ENCODE measurements at places on chromosomes 6 and 20.

GRCh38 chr20:53611449-53611894 lies 17.8 kb upstream of the ZNF217 start:
- no peak for DNase-seq

- peak; percentile 64 for DNase-seq
Measured at GRCh38 chr6:134882426-134883038, 67.4 kb downstream of the ALDH8A1 start.

DNA sequence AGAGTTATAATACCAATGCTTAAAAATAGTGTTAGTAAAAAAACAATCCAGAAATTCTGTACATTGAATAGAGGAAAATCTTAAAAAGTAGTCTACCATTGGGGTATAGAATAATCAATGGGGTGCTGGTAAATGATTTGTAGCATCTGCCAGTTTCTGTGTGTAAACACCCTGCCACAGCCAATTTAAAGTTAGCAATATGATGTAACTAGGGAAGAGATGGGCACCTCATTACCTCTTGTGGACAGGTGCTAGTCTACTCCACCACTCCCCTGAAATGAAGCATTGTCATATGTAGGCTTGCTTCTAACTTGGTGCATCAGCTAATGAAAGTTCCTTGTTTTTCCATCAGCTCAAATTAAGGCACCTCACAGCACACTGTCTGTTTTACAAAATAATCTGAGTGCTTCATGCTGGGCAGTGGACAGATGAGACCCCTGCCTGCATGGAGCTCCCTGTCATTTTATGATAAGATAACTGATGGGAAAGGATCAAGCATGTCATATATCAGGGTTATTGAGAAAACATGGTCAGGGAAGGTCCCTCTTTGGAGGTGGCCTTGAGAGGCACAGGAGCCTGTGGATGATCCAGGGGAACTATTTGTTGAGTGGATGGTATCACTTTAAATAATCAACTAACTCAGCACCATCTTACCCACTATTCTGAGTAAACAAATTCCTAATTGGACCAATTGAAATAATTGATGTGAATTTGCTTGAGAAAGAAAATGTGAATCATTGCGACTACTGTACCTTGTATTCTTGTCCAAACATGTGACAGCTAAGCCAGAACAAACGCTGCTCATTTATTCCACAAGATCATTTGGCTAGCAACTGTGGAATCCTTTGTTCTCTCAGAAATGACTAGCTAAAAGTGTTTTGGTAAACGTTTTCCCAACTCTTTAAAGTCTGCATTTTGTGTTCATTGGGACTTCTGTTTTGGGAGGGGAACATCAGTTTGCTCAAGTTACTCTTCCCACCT lies 45.9 kb upstream of the CSE1L start:
- DNase-seq, result peak; percentile 17

DNA sequence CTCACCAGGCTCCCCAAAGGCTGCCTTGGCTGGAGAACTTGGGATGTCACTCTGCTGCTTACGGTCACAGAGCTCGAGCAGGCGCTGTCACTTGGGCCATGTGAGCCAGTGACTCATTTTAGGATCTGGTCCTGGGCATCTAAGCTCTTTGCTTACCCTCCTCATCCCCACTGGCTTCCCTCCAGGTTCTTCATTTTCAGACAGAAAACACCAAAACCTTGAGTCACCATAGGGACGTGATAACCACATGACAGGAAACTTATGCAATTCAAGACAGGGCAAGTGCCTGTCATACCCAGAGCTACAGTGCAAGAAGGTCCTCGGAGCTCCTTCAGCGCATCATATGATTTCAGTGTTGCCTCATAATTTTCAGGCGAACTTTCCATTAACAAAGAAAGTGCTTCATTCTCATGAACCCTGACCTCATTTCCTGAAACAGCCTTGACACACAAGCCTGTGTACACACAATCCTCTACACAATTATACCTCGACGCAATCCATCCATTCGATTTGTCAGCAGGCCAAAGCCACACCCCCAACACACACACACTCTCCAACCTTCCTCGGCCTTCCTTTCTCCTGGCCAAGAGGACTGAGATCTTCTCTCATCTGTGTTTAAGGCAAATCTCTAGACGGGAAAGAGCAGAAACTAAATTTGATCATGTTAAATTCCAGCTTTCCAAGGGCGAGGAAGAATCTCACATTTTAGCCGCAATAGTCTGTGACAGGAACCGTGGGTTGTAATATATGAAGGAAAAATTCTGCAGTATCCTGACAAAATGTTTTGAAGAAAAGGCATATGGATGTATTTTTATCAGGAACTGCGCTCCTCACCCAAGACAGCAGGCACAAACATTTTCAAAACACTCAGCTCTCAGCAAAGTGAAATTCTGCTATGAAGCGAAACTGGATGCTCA lies 25.3 kb downstream of the TBC1D7 start:
- no peak for DNase-seq

DNA sequence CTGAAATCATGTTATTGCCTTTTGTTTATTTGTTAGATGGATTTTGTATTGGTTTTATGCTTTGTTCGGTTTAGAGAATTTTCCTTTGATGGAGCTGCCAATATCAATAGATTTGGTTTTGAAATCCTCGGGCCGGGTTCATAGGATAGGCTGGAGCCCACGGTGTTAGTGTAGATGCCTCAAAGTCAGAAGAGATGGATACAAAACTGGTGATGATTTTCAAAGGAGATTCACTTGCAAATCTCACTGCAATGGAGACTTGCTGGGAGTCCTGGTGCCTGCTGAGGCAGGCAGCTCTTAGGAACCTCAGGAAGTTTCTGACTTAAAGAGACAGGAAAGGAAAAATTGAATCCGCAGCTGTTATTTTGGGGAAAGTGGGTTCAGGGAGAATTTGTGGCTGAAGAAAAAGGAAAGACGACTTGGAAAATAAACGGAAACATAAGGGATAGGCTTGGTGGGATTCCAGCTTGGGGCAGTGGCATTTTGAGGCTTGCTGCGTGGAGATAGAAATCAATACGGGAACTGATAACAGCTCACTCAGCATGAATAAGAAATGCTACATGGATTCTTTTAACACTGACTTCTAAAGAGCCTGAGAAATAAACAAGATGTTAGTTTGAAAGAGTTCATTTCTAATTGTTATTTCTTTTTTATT lies 241.6 kb downstream of the PHACTR1 start:
- DNase-seq, result no peak

DNA sequence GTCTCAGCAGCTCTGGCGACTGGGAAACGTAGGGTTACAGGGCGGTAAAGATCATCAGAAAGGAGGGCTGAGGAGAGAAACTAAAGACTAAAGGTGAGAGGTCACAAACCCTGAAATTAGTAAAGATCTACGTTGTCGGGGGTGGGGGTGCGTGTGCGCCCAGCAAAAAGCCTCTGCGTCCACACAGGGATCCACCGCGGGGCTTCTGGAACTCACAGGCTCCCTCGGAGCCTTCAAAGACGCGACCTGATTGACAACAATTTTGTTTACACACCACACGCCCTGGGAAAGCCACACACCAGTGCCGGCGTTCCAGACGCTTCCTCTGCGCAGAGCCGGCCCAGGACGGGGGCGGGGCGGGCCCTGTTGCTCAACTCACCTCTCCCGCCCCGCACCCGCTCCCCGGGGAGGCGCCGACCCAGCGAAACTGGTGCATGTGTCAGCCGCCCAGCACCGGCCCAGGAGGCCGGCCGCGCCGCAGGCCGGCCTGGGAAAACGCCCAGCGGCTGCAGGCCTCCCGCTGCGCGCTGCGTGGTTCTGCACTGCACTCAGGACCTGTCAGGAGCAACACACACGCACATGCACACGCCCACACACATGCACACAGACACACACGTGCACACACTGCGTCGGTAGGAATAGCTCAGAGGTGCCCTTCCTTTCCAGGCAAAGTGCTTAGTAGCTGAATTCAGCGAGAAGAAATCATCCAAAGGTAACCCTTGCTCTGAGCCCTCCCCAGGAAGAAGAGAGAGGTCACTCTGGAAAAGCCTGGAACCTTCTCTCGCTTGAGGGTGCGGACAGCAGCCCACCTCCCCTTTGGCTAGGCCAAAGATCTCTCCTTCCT lies 57.2 kb upstream of the ARID1B start:
- DNase-seq, result no peak

GRCh38 chr6:160883999-160884398 lies 107.6 kb upstream of the MAP3K4 start:
- DNase-seq, result no peak

GRCh38 chr6:62150048-62150663 lies 135.9 kb downstream of the KHDRBS2 start:
- peak; percentile 47 for DNase-seq

DNA sequence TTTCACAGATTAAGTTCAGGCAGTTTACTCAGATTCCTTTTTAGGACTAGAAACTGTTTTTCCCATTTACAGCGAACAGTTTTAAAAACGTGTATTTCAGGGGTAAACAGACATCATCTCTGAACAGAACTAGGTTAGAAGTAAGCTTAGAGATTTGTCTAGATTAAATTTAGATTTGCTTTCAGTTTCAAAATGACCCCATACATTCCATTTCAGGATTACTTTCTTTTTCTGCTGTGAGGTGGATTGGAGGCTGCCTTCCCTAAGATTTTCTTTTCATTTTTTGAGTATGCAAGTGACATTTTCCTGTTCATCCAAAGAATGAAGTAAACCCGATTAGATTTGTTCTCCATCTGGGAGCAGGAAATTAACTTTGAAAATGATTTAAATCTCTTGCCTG lies 747.2 kb downstream of the KHDRBS2 start:
- no peak for DNase-seq

DNA sequence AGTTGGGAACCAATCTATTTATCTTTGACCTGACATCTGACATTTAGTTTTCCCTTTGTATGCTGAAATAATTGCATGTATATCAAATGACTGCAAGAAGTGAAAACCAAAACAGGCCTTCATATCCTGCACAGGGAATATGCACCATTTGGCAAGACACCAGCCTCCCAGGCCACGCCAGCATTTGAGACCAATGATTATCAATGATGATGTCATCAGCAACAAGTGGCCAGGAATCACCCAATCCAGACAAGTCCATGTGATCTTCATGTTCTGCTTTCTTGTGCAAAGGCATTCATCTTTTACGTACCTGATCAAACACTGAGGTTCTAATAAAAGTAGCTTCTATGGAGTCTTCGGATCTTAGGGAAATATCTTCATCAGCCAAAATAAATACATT lies 107.4 kb upstream of the TENT5A start:
- no peak for DNase-seq

GRCh38 chr6:56947924-56948323 lies 7.0 kb upstream of the BEND6 start:
- DNase-seq, result no peak

GRCh38 chr20:20360464-20360863 lies 7.4 kb upstream of the INSM1 start:
- DNase-seq, result peak; percentile 96

- DNase-seq, result no peak
Measured at GRCh38 chr20:50848846-50849673, 54.2 kb downstream of the BCAS4 start.

- DNase-seq, result no peak
Measured at GRCh38 chr6:83613378-83613777, 95.5 kb downstream of the SNAP91 start.

DNA sequence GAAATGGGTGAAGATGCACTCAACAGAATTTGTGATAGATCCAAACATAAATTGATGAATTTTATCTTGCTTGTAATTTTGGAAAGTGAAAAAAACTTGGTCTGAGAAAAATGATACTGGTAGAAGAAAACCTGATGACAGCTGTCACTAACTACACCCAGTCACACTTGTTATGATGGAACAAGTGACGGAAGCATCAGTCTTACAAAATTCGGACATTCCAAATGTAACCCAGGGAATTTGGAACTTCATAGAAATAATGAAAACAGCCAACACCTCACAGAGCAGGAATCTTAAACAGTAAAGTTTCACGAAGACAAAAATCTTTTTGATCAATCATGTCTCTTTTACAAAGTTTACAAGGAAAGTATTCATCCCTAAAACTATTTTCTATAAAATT lies 123.9 kb downstream of the RIN2 start:
- DNase-seq, result no peak

DNA sequence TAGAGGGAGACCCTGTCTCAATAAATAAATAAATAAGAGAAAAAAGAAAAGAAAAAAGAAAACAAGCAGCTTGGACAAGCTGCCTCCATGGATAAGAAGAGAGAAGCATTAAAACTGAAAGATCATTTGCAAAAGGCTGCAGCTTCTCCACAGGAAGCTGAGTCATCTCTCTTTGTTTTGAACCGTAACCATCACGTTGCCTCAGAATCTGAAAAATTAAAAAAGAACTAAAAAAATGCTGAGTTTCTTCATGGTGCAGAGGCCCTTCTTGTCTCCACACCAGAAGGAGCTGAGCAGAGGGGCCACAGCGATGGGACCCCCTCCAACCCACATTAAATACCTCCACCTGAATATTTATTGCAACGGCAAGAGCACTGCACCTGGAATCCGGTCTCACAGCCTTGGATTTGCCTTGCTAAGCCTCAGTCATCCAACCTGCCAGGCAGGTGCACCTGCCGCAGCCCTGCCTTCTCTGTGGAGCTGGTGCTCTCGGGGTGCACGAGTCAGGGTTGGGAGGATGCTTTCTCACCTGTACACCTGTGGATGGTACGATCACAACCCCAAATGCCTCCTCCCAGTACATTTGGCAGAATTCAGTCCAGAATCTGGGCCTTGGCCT lies 28.1 kb downstream of the TOX2 start:
- no peak for DNase-seq

DNA sequence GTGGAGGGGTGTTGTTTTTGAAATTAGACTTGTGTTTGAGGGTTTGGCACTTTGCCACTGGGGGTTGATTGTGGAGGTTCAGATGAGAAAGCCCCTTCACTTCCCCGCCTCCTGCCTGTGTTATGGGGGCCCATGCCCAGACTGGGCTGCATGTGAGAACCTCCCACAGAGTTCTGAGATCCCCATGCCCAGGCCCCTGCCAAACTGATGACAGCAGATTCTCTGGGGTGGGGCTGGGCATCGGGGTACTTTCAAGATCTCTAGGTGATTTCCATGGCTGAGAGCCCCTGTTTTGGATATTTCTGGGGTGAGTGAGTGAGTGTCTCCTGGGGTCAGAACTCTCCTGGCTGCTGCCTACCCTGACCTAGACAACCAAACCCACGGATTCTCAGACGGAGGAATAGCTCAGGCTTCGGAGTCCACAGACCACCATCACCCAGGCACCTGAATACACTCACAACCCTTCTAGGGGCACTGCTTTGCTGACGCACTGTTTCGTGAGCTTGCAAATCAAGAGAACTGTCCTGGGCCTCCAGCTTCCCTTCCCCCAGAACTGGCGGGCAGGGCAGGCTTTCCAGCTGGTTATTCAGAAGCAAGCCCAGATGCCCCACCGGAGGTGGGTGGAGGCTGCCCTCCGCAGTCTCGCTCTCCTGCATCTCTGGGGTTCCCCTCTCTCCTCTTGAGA lies 6.3 kb downstream of the BCAS1 start:
- no peak for DNase-seq

GRCh38 chr6:127255286-127255685 lies 11.4 kb upstream of the RNF146 start:
- no peak for DNase-seq

GRCh38 chr6:169589699-169590257 lies 112.1 kb downstream of the WDR27 start:
- DNase-seq, result no peak

GRCh38 chr6:140058863-140059262 lies 684.4 kb upstream of the CITED2 start:
- DNase-seq, result no peak

Measured in NCI-H748 treated with DMSO at 0.1 percent for 48 hours (cell line).